ENCODE measurements at places on chromosomes 1 and 21. TPM values are rescaled to one million over a fixed set of nuclear protein-coding genes. Genes with fewer than 3 reads are reported as not detected.

DNA sequence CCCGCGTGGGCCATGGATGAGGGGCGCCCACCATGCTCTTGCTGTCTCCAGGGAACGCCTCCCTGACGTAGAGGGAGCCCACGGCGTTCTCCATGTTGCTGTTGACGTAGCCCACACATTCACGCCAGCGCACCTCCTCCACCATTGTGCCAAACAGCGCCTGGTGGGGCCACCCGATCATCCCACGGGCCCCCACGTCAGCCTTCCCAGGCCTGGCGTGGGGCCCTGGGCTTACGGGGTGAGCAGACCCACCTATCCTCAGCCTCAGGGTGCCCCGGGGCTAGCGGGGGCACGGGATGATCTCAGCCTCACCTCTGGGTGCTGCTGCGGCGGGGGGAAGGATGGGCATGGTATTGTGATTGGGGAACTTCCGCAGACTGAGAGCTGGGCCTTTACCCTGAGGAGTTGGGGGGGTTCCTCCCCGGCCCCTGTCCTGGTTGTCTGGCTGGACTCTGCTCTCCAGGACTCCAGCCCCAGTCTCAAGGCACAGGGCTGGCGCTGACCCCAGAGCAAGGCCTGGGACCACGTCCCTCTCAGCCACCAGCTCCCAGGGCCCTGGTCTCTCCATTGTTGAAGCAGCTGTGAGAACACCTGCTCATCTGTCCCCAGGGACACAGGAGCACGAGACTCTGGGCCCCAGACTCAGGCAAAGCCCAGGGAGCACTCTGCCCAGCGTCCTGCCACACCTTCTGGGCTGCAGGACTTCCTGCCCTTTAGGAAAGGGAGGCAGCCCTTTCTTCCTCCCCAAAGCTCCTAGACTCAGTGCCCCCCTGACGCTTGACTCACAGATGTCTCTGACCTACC lies 10.2 kb downstream of the PRXL2B start:
- no peak for DNase-seq

GRCh38 chr1:119960501-119960900 lies 64.2 kb upstream of the ADAM30 start:
- no peak for DNase-seq

GRCh38 chr1:156319664-156320063 lies 18.4 kb downstream of the CCT3 start:
- no peak for DNase-seq

DNA sequence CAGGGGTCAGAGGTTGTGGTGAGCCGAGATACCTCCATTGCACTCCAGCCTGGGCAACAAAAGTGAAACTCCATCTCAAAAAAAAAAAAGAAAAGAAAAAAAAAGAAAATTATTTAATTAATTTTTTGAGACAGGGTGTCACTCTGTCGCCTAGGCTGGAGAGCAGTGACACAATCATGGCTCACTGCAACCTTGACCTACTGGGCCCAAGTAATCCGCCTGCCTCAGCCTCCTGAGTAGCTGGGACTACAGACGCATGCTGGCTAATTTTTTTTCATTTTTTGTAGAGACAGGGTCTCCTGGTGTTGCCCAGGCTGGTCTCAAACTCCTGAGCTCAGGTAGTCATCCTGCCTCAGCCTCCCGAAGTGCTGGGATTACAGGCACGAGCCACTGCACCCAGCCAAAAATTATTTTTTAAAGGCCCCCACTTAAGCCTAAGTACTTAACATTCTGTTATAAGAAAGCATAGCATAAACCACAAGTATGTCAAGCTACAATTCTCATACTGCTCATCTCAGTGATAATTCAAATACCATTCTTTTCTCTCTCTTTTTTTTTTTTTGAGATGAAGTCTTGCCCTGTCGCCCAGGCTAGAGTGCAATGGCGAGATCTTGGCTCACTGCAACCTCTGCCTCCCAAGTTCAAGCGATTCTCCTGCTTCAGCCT lies 19.9 kb downstream of the NUCKS1 start:
- no peak for DNase-seq

DNA sequence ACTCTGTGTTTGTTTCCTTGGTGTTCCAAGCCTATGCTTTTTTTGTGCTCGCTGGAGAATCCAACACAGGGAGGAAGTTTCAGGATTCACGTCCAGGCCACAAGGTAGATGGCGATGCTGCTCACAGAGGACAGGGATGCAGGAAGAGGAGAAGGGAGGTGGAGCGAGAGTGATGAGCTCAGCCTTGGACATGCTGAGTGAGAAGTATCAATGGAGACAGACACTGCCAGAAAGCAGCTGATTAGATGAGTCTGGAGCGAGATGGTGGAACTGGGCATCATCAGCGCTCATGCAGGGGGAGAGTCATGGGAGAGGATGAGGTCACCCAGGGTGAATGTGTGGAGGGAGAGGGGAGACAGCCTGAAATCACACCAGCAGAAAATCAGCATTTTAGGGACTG lies 110.0 kb downstream of the GLUL start:
- no peak for DNase-seq

DNA sequence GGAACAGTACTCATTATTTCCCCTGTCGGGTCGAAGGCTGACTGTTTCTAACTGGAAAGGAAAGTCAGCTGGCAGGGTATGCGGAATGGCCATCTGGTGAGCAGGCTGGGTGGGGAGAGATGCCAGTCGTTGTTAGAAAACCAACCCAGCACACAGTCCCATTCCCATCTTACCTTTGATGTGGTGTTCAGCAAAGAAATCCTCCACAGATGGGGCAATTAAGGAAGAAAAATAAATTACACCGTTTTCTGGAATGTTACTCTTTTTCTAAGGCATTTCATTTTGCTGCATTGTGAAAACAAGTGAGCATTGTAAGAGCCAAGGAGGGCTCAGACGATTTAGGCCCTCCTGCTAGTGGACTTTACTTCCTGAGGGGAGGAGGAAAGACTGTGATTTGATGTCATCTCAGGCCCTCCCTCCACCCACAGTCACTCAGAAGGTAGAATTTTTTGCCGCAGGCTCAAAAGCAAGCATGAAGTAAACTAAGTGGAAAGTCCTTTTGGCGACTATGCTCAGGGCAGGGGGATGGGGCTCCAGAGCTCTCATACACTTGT lies at the start of gene SLC16A4:
SLC16A4 (minus strand) TSS at position 335 of the 554 bp plus-strand sequence. CDS start 1,703 bp downstream, outside the sequence.
- DNase-seq = no peak

DNA sequence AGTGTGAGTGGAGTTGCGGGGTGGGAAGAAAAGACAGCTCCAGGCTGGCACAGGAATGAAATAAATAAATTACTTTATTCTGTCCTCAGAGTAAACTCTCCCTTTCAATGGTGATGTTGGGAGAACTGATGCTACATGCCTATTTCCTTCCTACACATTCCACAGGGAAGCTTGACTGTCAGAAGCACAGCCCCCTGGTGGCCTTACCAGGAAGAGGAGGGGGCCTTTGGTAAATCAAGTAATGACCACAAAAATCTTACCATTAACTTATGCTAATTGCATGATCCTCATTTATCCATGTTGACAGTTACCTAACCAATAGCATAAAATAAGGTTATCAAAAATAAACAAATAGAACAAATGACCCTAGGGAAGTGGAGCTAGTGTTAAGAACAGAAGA lies 605.0 kb upstream of the PKN2 start:
- no peak for DNase-seq

- no peak for DNase-seq
Measured at GRCh38 chr1:230568008-230568407, 74.3 kb upstream of the COG2 start.

DNA sequence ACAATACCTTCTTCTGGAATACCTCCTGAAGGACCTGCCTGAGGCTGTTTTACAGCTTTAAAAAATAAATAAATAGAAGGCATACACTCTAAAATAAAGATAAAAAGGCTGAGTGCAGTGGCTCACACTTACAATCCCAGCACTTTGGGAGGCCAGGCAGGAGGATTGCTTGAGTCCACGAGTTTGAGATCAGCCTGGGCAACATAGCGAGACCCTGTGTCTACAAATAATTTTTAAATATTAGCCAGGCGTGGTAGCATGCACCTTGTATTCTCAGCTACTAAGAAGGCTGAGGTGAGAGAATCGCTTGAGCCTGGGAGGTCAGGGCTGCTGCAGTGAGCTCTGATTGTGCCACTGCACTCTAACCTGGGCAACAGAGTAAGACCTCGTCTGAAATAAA lies 75.0 kb downstream of the OSBPL9 start:
- DNase-seq = no peak

- peak; percentile 48 for DNase-seq
Measured at GRCh38 chr21:16194788-16195537, 465.2 kb downstream of the USP25 start.

DNA sequence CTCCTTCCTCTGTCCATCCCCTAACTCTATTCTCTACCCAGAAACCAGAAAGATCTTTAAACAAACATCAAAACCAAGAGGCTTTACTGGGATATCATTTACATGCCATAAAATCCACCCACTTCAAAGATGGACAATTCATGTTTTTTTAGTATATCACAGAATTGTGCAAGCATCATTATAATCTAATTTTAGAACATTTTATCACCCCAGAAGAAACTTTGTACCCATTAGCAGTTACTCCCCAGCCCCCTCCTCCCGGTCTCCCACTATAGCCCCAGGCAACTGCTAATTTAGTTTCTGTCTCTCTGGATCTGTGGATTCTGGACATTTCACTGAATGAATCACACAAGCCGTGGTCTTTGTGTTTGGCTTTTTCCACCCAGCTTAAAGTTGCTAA lies 4.8 kb upstream of the SELENON start:
- DNase-seq = no peak

- no peak for DNase-seq
Measured at GRCh38 chr1:56824938-56825337, 5.7 kb upstream of the FYB2 start.

DNA sequence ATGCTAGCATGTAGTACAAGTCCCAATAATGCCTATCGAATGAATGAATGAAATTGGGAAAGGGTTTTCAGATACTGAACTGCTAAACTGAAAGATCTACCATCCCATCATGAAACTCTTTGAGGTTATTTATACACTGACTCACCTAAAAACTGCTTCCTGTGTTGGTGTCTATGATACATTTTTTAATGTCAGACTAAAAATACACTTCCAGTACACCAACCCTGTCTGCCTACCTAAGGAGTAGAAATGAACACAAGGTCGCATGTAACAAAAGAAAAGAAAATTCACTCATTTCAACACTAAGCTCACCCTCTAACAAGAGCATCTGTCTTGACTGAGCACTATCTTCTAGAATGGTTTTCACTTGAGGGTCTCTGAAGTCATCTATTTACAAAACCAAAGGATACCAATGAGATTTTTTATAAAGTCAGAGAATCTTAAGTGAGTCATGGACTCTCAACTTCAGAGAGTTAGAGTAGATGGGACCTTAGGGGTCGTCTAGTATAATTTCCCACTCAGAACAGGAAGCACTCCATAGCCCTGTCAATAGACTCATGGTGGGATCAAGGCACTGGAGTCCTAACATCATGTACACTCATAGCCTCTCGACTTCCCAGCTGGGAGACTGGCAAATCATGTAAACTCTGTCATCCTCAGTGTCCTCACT lies 53.4 kb downstream of the WLS start:
- no peak for DNase-seq

- DNase-seq = no peak
Measured at GRCh38 chr1:203512848-203513584, 19.1 kb downstream of the OPTC start.

- DNase-seq = no peak
Measured at GRCh38 chr1:224274970-224275626, 54.9 kb downstream of the NVL start.

GRCh38 chr1:154493276-154493675 lies 8.7 kb upstream of the TDRD10 start:
- no peak for DNase-seq

GRCh38 chr1:44676484-44677200 lies 2.1 kb downstream of the ARMH1 start:
- DNase-seq = peak; percentile 14

SPRR2F gene
- total RNA-seq = not detected

KIF17 gene
- 2.5 TPM for total RNA-seq

KIF21B gene
- 1.6 TPM for total RNA-seq

CDK11B gene
- 9.6 TPM for total RNA-seq

LCE1B gene
- total RNA-seq = 1.9 TPM

TNN gene
- 2.9 TPM for total RNA-seq

LRRN2 gene
- 0.89 TPM for total RNA-seq

HES3 gene
- not detected for total RNA-seq

LCE6A gene
- total RNA-seq = 4.4 TPM

OR6K2 gene
- total RNA-seq = not detected
